ENCODE measurements at places on chromosomes 6 and 20.

DNA sequence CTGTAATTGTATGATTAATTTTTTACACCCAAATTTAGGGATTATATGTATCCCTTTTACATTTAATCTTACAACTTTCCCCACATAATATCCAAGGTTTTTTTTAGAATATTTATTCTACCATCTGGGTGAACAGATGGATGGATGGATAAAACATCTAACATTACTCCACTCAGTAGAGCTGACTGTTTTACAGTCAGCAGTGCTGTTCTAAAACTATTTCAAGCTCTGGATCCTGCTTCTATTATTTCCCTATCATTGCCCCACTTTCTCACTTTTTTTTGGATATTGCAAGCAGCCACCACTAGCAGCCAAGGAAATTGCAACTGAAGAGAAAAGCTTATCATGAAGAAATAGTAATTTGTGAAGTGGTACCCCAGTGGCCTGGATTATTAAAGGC is 173.7 kb downstream of the ARHGAP18 start:
- DNase-seq, result no peak

- DNase-seq, result no peak
Observed at GRCh38 chr6:118554698-118555097, 6.6 kb downstream of the PLN start.

- no peak for DNase-seq
Observed at GRCh38 chr6:156634951-156635371, 142.2 kb upstream of the ARID1B start.

DNA sequence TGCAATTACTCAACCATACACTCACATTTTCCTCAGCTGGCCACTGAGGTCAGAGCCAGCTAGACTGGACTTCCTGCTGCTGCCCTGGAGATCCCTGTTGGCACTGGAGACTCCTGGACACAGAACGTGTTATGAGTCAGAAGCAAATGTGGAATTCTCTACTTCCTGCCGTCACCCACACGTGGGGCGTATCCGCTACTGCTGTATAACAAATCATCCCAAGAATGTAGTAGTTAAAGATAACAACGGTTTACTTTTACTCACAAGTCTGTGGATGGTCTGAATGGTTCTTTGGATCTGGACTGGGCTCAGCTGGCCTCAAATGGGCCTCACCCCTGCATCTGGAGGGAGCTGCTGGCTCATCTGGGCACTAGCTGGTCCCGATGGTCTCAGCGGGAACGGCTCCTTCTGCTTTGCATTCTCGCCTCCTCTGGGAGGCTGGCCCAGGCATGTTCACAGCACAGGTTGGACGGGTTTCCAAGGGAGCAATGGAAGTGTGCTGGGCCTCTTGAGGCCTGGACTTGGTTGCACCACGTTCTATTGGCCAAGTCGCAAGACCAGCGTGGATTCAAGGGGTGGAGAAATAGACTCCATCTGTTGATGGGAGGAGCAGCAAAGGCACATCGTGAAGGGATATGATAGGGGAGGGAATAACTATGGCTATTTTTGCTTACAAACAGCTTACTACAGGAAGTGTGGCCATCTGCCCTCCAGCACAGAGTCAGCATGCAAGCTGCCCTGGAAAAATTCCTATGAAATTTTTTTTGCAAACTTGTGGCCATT is 118.5 kb downstream of the SNX5 start:
- DNase-seq, result peak; percentile 88

GRCh38 chr20:23582293-23582692 is 14.0 kb upstream of the CST9L start:
- no peak for DNase-seq

DNA sequence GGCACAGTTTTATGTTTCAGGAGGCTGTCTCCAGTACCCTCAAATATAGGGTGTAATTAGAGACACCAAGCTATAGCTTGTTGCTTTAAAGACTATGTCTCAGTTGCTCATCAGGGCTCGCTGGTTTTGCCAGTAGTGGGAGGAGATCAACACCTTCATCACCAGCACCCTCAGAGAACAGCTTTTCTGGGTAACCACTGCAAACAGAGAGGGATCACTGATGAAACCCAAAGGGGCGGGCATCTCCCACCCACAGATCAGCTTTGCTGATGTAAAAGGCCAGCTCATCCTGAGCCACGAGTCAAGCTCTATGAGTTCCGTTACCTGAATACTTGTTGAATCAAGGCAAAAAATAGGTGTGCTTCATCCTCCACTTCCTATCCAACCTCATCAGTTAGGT is 187.7 kb downstream of the AIG1 start:
- DNase-seq, result no peak

GRCh38 chr6:43220439-43220951 is 8.8 kb downstream of the DNPH1 start:
- no peak for DNase-seq

DNA sequence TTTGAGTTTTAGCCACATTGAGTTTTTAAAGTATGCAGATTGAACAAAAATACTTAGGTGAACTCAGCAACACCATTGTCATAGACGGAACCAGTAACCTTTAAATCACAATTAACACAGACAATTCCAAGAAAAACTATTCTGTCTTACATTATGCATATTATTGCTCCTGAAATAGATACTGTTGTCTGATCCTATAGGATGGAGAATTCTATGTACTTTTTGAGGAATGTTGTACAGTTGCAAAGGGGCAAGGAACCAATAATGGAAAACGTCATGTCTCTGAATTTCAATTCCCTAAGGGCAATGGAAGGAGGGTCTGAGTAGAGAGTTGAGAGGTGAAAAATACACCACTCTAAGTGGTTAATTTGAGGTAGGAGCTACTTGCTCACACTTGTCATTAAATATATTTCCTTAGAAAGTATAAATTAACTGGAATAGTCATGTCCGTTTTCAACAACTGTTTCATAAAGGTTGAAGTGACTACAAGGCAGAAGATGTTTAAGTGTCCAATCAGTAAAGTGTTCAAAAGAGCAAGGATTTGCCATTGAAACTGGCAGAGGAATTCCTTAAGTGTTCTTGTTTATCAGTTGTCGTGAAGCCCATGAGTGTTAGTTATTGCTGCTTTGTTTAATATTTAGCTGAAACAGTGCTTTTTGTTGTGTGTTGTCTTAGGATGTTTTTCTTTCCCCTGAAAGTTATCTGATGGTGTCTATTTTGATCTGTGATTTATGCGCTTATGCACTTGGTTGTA is 1.3 kb downstream of the NKAIN2 start:
- no peak for DNase-seq

- DNase-seq, result no peak
Observed at GRCh38 chr6:133613211-133613610, 275.7 kb upstream of the TCF21 start.

GRCh38 chr20:40668449-40669228 is 20.4 kb downstream of the MAFB start:
- DNase-seq, result peak; percentile 69

DNA sequence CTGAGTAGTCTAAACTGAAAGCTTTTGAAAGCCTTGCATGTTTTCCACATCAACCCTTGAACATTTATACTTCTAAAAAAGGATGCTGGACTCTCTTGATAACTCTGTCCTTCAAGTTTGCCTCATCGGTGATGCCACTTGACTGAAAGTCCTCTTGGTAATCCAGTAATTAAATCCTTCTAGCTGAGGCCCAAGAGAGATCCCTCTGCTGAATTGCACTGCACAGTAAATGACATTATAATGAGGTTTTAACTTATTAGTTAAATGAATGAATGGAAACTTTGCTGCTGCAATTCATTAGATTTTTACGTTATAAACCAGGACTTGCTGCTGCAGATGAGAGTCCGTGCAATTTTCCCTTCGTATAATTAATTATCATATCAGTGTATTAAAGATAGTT is 363.9 kb upstream of the FLRT3 start:
- DNase-seq, result no peak

DNA sequence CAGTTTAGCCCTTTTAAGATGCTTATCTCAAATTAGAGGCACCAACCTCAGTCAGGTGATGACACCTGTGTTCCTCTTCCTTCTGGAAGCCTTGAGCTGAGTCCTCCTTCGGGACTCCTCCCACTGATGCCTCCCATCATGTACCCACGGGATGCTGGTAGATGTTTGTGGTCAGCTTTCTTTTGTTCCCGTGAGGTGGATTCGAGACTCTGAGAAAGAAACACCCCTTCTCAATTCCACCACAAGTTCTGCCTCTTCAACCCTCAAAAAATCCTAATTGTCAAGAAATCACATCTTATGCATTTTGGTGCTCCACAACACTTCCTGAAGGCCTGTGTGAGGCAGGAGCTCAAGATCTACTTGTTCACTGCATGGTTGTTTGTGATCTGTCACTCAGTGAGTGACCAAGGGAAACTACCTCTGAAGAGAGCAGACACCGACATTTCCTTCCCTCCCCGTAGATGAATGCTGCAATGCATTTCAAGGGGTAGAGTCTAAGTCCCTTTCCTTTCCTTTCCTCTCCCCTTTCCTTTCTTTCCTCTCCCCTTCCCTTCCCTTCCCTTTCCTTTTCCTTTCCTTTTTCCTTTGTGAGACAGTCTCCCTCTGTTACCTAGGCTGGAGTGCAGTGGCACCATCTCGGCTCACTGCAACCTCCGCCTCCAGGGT is 50.5 kb downstream of the PCNA start:
- no peak for DNase-seq

GRCh38 chr20:50712771-50713656 is 18.4 kb upstream of the PARD6B start:
- no peak for DNase-seq

- peak; percentile 64 for DNase-seq
Observed at GRCh38 chr20:3727401-3728021, 5.0 kb upstream of the HSPA12B start.

DNA sequence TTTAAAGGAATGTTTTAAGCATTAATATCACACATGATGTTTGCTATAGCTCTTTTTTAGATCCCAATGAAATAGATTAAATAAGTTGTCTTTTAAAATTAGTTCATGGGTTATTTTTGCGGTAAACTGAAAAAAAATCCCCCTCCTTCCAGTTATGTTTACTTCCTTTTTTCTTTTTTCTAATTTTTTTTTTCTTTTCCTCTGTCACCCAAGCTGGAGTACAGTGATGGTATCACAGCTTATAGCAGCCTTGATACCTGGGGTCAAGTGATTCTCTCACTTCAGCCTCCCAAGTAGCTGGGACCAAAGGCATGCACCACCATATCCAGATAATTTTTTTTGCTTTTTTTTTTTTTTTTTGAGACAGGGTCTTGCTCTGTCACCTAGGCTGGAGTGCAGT is 17.8 kb upstream of the SCAF8 start:
- no peak for DNase-seq

All from Daoy (cell line).